CD4-positive, alpha-beta T cell treated with Interleukin-6 at 100 ng/mL for 8 hours (primary cell): ENCODE measurements at places on chromosomes 11 and 22.
A peak's percentile ranks its signal among the peaks of the same experiment; 100 is the strongest.

GRCh38 chr11:116515664-116516184, 257.1 kb downstream of the BUD13 start:
- DNase-seq, result no peak

DNA sequence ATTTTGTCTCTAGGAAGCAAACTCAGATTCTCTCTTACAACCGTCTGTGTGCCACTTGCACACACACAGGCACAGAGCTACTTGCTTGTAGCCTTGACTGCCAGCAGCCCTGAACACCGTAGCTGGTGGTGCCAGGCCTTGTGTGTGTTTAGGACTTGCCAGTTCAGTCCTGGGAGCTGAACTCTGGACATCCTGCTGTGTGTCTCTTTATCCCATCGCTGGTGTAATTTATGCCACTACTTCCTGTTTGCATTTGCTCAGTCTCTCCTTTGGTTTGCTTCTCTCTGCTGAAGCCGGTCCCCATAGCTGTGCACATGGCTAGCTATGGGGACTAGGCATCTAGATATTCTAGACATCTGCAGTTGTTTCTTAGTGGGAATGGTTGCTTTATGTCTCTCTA, 24.0 kb downstream of the MARK2 start:
- DNase-seq, result no peak

- no peak for DNase-seq
Measured at GRCh38 chr11:40597546-40598113, 861.8 kb downstream of the LRRC4C start.

DNA sequence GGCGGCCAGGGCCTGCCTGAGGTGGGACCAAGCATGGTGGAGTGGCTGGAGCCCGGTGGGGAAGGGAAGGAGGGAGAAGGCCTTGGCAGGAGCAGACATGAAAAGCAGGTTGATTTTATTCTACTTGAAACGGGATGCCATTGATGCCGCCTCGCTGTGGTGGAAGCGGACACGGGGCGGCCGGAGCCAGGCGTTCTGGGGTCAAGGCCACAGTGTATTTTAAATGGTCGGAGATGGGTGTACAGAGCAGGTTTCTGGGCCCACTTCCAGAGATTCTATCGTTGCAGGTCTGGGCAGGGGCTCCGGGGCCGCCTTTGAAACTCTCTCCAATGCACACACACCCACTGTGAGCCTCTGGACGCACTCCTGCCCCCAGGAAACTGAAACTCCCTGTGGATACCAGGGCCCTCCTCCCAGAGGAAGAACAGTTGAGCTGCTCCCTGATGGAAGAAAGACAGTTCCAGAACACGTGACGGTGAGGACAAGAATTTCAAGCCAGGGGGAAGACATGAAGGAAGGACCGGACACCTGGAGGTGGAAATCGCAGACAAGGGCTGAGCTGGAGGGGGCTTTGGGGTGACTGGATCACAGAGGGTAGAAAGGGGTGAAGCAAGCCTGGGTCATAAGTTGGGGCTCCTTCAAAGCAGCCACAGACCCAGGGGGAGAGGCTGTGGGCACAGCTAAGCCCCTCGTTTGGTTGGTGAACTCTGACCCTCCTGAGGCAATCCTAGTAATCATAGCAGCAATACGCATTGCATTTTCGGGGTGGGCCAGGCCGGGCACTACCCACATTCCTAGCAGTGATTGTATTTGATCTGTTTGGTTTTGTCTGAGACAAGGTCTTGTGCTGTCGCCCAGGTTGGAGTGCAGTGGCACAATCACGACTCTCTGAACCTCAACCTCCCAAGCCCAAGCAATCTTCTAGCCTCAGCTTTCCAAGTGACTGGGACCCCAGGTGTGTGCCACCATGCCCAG, 12.3 kb upstream of the LINC01488 start:
- no peak for DNase-seq

DNA sequence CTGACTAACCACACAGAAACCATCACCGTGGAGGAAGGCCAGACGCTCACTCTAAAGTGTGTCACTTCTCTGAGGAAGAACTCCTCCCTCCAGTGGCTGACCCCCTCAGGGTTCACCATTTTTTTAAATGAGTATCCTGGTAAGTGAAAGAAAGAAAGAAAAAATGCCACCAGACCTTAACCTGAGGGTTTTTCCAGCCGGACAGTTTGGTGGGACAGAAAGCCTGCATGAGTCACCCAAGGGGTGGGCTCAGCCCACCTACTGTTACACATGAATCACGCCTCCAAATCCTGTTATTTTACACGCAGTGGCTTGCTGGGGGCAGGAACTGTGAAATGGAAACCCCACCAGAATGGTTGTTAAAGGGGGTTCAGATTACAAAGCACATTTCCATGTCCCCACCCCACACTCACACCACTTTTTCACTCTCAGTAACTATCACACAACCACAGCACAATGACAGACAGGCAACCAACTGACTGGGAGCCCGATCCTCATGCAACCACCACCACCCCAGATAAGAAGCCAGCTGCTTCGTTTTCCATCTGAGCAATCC, 11.9 kb downstream of the CRTAM start:
- peak; percentile 5 for DNase-seq

DNA sequence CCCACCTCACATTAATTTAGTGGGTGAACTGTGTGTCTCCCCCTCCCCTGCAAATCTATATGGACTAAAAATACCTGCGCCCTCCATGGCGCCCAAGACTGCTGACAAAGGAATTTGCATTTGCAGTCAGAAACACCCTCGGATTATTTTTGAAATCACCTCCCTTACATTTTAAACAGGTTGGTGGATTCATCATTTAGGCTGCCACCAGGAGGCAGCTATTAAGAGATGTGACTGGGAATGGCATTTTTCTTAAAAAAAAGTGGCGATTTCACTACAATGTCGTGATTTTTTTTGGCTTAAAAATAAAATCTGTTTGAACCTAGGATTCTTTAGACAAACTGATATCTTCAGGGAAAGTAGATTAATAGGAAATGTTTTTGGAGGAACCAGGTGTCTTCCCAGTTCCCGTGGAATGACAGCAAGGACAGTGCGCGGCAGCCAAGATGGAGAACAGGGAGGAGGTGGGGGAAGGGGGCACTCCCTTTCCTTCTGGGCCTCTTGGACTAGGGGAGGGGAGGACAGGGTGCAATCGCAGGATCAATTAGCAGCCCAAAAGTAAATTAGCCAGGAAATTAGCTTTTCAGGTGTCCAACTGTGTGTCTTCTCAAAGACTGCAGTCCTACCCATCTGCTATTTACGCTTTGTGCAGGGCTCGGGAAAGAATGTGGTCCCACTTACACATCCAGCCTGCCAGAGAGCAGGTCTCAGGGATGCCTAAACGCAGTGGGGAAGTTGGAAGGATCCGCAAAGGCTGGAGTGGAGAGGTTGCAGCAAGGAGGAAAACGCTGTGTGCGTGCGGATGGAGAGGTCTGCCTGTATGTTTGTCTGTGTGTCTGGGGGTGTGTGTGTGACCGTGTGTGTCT, 496.4 kb downstream of the NTM start:
- DNase-seq, result no peak

GRCh38 chr11:126834573-126834972, 166.0 kb downstream of the KIRREL3 start:
- no peak for DNase-seq

GRCh38 chr11:100152766-100153165, 534.3 kb upstream of the ARHGAP42 start:
- DNase-seq, result no peak

GRCh38 chr11:123302751-123303195, 107.7 kb upstream of the CLMP start:
- DNase-seq, result no peak

- DNase-seq, result no peak
Measured at GRCh38 chr22:42562684-42563083, 8.9 kb downstream of the SERHL2 start.

DNA sequence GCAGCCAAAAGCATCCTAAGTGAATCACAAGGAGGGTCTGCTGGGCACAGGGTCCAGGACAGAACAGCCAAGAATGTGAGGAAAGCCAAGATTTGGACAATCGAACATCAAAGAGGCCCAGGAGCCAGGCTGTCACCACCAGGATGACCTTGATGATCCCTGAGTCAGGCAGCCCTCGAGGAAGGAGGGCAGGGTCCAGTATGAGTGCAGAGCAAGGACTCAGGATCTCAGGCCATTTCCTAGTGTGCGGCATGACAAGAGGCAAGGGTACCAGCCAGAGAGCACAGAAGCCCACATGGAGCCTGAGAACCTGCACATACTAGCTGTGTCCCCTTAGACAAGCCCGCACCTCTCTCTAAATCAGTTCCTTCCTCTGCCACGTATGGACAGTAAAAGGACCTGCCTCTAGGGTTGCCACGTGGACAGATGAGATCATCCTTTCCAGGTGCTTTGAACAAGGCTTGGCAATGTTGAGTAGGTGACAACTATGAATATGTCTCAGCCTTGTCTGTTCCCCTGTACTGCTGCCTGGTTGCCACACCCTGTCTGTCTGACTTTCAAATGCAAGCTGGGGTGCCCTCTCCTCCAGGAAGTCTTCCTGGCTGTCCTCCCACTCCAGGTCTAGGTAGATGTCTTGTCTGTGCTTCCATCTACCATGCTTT, 32.2 kb upstream of the ISX start:
- DNase-seq, result no peak

- DNase-seq, result no peak
Measured at GRCh38 chr22:37419370-37419968, 7.8 kb downstream of the ELFN2 start.

GRCh38 chr22:31081963-31082605, 966 bp downstream of the SMTN start:
- no peak for DNase-seq

GRCh38 chr11:73530109-73530508, 67.8 kb downstream of the FAM168A start:
- DNase-seq, result no peak

GRCh38 chr11:121863126-121863525, 252.9 kb downstream of the BLID start:
- DNase-seq, result no peak

GRCh38 chr11:100674212-100674611, 12.9 kb upstream of the ARHGAP42 start:
- no peak for DNase-seq

DNA sequence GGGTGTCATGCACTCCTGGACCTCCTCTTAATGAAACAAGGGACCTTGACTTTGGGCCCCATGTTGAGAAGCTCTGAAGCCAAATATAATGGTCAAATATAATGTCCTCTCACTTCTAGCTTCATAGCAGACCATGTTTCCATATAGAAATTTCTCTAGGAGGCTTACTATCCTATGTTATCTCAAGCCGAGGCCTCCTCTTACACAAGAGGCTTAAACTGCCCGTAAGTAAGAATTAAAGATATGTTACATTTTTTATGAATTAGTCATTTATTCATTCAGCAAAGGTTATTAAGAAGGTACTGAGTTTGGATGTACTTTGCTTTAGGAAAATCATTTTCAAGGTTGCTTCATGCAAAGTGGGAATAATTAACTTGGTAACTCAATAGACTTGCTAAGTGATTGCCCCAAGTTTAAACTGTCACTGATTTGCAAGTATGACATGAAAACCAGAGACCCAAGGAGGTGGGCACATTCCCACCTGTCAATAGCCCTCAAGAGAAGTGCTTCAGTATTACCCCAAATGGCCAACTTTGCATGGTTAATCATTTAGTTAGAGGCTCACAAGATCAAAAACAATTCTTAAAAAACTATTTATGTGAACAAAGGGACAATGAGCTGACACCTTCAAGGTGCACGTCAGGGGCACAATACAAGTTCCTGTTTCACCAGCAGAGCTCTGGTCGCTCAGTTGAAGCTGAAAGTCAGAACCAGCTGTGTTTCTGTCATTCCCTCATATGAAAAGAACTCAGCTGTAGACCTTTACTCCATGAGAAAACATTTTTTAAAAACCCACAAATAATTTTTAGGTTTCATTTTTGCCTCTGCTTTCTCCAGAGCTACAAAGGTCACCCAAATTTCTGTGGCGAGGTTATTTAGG, 20.9 kb downstream of the BDNF start:
- DNase-seq, result no peak

- no peak for DNase-seq
Measured at GRCh38 chr11:130403271-130403804, 25.1 kb downstream of the ADAMTS8 start.

- DNase-seq, result no peak
Measured at GRCh38 chr11:130118165-130118564, 41.4 kb upstream of the ST14 start.

DNA sequence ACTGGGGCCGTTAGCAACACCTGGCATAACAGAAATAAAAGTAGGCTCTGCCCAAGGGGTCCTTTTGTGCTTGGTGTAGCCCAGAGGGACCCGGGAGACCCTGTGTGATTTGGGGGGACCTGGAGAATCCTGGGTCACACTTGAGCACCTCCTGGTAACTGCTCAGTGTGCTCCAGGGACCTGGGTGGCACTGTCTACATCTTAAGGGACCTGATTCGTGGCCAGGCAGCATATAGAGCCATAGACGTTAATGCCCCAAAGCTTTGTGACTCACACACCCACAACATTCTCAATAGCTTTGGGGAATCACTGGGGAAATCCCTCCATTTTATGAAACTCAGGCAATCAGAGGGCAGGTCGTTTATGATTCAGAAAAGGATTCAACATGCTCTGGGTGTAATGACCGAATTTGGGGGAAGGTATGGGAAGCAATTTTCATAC, 3.6 kb upstream of the IGF2 start:
- no peak for DNase-seq

GRCh38 chr11:34356576-34356912, 1.3 kb downstream of the ABTB2 start:
- DNase-seq, result no peak

- DNase-seq, result peak; percentile 76
Measured at GRCh38 chr11:20363500-20364340, at the start of gene HTATIP2. TSS of gene HTATIP2 (plus strand) at chr11:20363714. CDS start at chr11:20364238, 524 bp downstream.

DNA sequence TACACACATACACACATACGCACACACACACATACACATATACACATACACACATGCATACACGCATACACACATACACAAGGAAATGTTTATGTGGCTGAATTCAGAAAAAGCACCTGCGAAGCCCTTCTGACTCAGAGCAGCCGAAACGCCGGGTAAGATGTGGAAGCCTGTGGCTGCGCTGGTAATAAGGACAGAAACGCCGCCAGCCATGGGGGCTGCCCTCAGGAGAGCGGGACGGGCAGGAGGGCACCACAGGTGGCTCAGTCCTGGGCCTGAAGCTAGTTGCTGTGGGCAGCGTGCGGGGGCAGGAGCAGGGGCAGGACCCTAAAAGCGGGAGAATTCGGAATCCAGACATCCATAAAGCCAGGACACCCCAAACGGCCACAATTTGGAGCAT, 378.3 kb downstream of the BRD1 start:
- no peak for DNase-seq

GRCh38 chr22:49934160-49934890, 15.9 kb downstream of the CRELD2 start:
- DNase-seq, result no peak

- no peak for DNase-seq
Measured at GRCh38 chr11:30585125-30585891, 845 bp downstream of the MPPED2 start.
